GM18507 (cell line): ENCODE measurements at places on chromosomes 13 and 19.

DNA sequence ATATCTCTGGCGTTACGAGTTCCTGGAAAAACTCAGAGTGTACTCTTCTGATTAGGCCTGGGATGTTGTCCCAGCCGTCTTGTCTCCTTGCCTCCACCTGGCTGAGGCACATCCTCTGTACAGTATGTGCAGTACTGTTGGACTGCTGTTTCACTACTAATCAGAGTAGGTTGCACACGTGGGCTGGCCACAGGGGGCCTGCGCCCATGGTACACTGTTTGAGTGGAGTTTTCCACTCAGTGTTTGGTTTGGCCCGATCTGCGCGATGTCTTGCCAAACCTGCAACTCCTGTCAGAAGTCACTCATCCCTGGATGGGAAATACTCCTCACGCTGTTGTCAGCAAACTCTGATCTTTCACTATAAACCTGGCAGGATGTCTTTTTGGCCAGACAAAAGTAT lies 189.6 kb upstream of the CSNK1A1L start:
- no peak for DNase-seq

DNA sequence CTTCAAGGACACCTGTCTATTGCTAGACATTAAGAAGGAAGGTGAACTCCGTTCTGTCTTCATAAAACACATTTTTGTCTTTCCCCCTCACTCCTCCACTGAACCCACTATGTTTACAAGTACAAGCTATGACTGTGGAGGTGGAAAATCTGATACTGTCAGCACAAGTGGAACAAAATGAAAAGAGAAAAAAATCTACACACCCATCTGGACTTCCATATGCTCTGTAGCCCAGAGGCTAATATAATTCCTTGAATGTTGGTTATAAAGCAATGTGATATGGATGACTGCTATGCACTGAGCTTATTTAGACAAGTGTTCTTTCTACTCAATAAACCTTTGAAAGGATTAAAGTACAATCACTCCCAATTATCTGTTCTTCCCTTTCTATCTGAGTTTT lies 713.5 kb downstream of the DIAPH3 start:
- DNase-seq, result no peak

DNA sequence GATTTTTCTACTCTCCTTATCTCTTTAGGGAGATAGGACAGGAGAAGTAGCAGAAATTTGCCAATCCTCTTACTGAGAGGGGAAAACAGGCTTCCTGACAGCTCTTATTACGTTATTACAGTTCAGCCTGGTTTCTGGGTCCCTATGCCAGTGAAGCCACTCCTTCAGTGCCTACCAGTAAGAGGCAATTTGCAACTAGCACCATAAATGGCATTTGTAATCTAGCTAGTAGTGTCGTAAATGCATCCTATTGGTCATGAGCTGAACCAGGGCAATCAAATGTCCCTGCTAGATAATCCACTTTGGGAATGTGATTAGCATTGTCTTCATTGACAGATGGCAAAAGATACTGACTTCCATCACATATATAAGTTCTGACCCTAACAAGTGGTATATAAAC lies 428.8 kb downstream of the DCT start:
- DNase-seq, result no peak

GRCh38 chr13:24709186-24709913 lies 29.1 kb downstream of the ATP12A start:
- peak; percentile 14 for DNase-seq

- no peak for DNase-seq
Observed at GRCh38 chr13:91417660-91418325, 19.4 kb downstream of the GPC5 start.

GRCh38 chr19:7069042-7069903 lies at the start of gene ZNF557:
ZNF557 (plus strand) TSS chr19:7069703; CDS start chr19:7075075, 5,372 bp downstream.
- DNase-seq, result peak; percentile 89

- DNase-seq, result no peak
Observed at GRCh38 chr13:109941951-109942350, 155.6 kb upstream of the IRS2 start.

DNA sequence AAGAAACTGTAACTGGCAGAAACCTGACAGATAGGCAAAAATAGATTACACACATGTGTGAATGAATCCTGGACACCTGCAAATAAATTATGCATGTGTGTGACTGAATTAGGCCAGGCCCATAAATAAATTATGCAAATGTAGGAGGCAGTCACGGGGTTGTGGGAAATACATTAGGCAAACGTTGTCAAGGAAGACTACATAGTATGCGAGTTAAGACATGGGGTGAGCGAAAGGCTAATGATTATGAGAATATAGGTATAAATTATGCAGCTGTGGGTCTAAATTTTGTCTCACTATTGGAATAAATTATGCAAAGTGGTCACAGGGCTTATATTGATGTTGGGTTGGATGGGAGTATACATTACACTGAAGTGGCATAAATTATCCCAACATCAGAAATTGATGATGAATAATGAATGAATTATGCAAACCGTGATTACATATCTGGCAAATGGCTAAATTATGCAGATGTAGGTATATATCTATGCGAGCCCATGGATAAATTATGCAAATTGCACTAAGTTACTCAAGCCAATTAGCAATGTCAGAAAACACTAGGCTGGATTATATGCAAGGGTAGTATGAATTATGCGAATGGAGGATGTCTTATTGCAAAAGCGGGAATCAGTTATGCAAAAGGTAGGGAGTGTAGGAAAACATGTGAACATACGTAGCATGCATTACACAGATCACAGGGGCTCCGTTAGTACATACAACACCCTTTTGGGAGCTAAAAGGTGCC lies 6.8 kb downstream of the SLC8A2 start:
- no peak for DNase-seq

GRCh38 chr13:31965361-31966066 lies 66.1 kb upstream of the FRY start:
- DNase-seq, result peak; percentile 18

DNA sequence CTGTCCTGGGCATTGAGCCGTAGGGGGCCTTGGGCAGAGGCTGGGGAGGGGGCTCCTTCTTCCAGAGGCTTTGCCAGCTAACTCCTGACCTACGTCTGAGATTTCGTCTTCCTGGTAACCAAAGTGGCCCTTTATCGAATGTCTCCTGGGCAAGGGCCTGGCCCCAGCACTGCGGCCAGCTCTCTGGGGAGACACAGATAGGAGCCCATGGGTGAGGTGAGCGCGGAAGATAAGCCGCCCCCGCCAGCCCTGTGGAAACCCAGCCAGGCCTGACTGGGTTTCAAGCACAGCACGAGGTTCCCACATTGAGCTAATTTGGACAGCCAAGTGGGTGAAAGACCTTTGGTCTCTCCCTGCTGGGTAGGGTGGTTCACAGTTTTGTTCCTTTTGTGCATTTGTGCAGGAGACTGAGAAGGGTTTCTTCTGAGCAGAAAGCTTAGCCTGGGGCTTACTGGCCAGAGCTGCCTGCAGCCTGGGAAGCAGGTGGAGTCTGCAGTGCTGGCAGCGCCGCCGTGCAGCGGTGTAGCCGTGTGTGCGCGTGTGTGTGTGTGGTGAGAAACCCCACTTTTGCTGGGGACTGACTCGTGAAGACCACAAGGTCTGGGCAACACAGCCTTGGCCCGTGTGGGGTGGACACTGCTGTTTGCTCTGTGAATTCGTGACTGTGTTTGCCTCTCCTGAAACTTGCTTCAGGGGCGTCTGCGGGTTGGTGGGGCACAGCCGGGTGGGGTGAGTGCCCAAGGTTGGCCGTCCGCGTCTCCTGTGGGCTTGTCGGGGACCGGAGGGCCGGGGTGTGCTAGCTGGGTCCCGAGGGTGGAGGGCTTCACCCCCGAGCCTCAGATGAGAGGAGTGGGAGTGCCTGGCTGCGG lies 2.5 kb downstream of the BSG start:
- no peak for DNase-seq

GRCh38 chr19:41905273-41906002 lies 22.5 kb downstream of the ARHGEF1 start:
- DNase-seq, result no peak

DNA sequence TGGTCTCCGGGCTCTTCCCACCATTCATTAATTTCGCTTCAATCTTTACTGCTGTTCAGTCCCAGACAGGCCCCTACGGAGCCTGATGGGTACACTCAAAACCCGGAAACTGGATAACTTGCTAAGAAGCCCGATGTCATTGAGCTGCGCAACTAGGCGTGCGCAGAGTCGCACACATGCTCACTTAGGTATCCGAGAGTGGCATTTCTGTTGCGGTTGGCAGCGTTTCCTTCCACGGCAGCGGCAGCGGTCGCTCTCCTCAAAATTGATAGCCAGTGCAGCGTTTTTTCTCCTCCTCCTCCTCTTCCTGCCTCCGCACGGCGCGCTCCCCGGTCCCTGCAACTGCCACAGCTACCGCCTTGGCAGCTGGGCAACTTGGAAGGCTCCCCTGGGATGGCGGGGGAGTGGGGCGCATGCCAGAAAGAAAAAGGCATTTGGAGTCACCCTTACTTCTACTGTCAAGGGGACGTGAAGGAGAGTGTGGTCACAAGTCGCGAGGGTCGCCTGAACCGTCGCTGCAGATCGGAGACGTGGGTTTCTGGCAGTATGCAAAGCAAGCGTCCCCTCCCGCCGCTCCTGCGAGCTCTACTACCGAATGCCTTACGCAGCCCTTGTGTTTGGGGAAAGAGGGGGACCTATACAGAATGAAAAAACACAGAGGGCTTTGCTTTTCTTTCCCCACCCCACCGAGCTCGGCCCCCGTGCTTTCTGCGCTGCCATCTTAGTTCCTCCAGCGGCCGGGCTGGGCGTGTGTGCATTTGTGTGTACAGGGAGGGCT lies 2.4 kb upstream of the MYCBP2 start:
- DNase-seq, result peak; percentile 71

- no peak for DNase-seq
Observed at GRCh38 chr13:81395368-81395767, 1054.4 kb upstream of the SPRY2 start.

GRCh38 chr13:45602183-45603170 lies 13.1 kb downstream of the ERICH6B start:
- no peak for DNase-seq

GRCh38 chr19:54029930-54030490 lies 33.7 kb downstream of the VSTM1 start:
- no peak for DNase-seq

DNA sequence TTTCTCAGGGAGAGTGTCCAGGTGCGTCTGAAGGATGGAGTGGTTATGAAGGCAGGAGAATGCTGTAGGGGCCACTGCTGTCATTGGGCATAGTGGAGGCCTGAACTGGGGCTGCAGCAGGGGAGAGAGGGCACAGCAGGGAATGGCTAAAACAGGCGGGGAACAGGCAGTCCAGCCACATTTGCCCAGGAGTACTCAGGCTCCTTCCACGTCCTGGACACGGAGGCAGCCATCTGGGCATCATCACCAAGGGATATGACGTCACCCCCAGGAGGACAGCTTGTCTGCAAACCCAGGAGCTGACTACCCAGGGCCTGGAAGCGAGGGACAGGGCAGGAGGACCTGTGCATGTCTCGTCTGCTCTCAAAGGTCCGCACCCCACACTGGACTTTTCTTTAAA lies 22.2 kb downstream of the VSTM2B start:
- DNase-seq, result no peak

- DNase-seq, result no peak
Observed at GRCh38 chr19:57687363-57688010, 5.7 kb downstream of the ZNF551 start.

DNA sequence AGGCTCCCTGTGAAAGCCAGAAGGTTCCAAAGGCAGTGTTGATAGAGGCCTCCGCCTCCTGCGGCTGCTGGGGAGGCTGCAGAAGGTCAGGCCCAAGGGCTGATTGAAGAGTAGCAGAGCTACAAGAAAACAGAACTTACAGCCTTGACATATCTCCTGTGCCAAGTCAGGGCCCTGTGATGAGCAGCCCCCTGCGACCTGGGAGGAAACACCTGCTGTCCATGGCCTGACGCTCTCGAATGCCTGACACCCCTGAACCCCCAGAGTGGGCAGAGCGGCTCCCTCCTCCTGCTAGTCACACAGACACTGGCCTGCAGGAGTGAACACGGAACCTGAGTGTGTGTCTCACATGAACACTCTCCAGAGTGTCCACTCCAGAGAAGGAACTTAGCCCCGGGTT lies 38.2 kb upstream of the TUBGCP3 start:
- no peak for DNase-seq

- no peak for DNase-seq
Observed at GRCh38 chr19:11418094-11418548, 993 bp downstream of the RGL3 start.

- no peak for DNase-seq
Observed at GRCh38 chr19:57648331-57649003, 15.5 kb downstream of the ZNF211 start.

- no peak for DNase-seq
Observed at GRCh38 chr13:80454245-80454644, 113.3 kb upstream of the SPRY2 start.

DNA sequence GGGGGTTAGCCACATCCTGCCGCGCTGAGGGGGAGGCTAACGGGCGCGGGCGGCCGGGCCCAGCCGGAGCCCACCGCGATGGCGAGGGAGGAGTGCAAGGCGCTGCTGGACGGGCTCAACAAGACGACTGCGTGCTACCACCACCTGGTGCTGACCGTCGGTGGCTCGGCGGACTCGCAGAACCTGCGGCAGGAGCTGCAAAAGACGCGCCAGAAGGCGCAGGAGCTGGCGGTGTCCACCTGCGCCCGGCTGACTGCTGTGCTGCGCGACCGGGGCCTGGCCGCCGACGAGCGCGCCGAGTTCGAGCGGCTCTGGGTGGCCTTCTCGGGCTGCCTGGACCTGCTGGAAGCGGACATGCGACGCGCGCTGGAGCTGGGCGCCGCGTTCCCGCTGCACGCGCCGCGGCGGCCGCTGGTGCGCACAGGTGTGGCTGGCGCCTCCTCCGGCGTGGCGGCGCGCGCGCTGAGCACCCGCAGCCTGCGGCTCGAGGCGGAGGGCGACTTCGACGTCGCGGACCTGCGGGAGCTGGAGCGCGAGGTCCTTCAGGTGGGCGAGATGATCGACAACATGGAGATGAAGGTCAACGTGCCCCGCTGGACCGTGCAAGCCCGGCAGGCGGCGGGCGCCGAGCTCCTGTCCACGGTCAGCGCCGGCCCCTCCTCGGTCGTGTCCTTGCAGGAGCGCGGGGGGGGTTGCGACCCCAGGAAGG lies 692 bp downstream of the RGS9BP start:
- DNase-seq, result no peak

DNA sequence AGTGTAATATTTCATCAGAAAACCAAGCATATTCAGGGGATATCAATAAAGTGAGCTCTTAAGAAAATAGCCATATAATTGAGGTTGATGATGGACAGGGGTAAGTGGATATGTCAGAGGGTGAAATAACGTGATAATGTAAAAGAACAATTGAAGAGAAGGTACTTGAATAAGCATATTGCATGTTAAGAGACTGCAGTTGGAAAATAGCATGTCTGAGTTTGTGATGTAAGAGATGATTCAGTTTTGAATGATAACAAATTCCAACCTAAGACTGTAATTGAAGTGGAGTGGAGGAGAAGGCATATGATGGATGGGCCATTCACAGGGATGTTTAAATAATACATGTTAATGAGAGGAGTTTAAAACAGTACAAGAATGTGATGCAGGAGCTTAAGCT lies 1633.5 kb downstream of the SLITRK1 start:
- no peak for DNase-seq

GRCh38 chr13:107365466-107366215 lies 797.7 kb upstream of the ARGLU1 start:
- no peak for DNase-seq

DNA sequence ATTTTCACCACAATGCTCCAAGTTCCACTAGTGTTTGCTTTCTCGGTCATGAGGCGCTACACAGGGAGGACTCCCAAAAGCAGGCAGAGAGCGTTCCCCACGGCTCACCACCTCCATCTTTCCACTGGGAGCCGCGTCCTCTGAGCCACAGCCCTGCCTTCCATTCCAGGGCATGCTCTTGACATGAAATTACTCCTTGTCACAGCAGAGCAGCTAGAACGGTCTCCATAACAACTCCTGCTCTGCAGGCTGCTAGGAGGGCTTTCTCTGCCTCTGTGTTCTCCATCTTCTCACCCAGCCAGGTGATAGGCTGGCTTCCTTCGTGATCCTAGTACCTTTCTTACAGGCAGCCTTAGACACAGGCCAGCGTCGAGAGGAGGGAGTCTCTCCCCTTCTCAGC lies 171.8 kb upstream of the UBL3 start:
- DNase-seq, result no peak
